Mesenteric fat pad (tissue), 1 donor: ENCODE measurements at places on chromosomes 11 and 22. TPM values are rescaled to one million over a fixed set of nuclear protein-coding genes. Genes with fewer than 3 reads are reported as not detected.

DNA sequence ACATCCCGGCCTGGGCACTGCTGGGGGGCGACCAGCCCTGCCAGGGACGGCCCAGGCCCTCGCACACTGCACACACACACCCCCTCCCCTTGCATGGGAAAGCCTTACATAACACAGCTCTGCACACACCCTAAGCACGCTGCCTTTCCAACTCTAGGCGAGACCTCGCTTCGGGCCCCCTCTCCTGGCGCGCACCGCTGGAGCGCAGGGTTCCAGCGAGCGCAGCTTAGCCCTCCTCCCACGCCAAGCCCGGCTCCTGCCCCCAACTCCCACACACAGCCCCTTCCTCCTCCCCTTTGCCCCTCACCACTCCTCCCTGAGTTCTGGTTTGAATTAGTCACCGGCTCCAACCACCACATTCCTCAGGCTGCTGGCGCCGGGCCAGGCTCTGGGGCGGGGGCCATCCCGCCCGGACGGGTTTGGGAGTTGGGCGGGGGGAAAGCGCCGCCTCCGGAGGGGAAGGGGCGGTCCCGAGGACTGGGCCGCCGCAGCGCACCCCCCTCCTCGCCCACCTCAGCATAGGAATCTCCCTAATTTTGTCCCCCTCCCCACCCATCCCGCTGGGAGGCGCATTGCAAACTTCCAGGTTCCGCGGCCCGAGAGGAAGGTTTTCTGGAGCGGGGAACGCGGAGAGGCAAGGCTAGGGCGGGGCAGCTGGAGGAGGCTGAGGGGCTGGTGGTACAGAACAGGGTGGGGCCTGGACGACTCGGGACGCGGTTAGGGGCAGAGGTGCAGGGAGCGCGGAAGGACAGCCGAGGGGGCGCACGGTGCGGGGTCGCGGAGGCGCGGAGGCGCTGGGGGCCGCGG is 966 bp downstream of the AHNAK start:
- DNase-seq: peak; percentile 97

DNA sequence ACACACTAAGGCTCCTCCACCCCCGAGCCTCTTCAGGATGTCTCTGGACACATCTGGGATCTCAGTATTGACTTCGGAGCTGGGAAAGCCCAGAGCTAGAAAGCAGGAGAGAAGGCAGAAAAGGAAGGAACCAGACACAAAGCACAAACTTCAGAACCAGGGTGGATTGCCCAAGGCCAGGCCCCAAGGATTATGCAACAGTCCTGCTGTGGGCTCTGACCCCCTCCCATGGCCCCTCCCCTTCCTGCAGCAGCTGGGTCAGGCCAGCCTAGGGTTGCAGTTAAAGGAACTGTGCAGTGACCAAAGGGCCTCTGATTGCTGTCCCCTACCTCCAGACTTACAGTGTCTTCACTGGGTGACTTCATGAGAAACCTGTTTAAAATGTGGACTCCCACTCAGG is 5.3 kb downstream of the KCNE3 start:
- no peak for DNase-seq

DNA sequence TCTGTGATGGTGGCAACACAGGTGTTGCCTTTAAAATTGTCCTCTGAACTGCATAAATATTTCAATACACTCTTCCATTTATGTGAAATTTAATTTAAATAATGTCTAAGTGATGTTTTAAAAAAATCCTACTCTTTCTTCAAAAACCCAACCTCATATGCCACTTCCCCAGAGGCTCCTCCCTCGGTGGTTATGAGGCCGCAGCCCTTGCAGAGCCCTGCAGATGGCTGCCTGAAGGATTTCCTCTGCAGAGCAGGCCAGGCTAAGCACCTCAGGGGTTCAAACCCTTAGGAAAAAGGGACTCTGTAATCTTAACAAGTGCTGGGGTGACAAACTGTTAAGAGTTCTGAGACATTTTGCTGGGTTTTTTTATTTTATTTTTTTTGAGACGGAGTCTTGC is 25.2 kb downstream of the MORC2 start:
- DNase-seq: no peak

Gene FAR1
- total RNA-seq: 58.8 TPM
